ENCODE measurements at places on chromosomes 6 and 20.

- no peak for DNase-seq
Measured at GRCh38 chr6:107064579-107065065, 36.6 kb downstream of the MTRES1 start.

DNA sequence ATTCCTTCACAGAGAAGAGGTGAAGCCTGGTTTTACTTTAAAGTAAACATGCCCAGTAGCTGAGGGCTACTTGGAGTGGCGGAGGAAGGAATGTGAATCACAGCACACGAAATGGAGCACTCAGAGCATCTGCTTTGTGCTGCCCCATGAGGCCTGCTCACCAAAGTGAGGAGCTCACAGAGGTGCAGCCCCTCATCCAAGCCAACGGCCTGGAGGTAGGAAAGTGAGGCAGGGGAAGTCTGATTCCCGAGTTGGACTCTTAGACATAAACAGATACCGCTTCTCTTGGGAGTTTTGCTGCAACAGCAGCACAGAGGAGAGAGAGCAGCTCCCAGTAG lies 3.6 kb downstream of the YTHDF1 start:
- DNase-seq: no peak

DNA sequence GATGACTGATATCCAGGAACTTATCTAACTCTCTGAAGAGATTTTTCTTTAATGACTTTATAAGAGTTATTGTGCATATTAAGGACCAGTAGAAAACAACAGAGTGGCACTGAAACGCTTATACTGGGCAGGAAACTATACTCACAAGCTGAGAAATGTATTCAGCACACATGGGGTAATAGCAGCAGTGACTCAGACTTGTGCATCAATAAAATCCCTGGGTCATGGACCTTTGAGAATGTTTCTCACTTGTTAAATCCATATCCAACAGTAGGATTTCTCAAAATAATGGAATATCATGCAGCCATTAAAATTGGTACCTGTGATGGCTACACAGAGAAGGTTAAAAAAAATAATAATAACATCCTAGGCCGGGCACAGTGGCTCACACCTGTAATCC lies 219.5 kb downstream of the BTBD9 start:
- no peak for DNase-seq

GRCh38 chr6:168034537-168034936 lies 37.1 kb downstream of the KIF25 start:
- DNase-seq: no peak

GRCh38 chr6:133380723-133381122 lies 139.6 kb downstream of the EYA4 start:
- DNase-seq: no peak

- no peak for DNase-seq
Measured at GRCh38 chr6:78231002-78231401, 578.2 kb downstream of the MEI4 start.

- no peak for DNase-seq
Measured at GRCh38 chr6:47111685-47112084, 69.6 kb upstream of the ADGRF1 start.
